Activated naive CD8-positive, alpha-beta T cell treated with anti-CD3 and anti-CD28 coated beads, Interleukin-2, amount 10 ng/mL, durations not matched to agents 7 days and 5 days (primary cell): ENCODE measurements at places on chromosomes 12 and 14.

GRCh38 chr12:61220337-61220736, 1039.9 kb upstream of the USP15 start:
- no peak for DNase-seq

DNA sequence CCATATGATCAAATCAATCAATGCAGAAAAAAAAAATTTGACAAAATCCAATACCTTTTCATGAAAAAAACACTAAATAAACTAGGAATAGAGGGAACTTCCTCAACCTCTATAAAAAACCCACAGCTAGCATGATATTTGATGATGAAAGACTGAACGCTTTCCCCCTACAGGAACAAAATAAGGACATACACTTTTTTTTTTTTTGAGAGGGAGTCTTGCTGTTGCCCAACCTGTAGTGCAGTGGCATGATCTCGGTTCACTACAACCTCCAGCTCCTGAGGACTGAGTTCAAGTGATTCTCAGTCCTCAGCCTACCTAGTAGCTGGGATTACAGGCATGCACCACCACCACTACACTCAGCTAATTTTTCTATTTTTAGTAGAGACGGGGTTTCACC, 17.9 kb upstream of the CAMKK2 start:
- DNase-seq, result no peak

DNA sequence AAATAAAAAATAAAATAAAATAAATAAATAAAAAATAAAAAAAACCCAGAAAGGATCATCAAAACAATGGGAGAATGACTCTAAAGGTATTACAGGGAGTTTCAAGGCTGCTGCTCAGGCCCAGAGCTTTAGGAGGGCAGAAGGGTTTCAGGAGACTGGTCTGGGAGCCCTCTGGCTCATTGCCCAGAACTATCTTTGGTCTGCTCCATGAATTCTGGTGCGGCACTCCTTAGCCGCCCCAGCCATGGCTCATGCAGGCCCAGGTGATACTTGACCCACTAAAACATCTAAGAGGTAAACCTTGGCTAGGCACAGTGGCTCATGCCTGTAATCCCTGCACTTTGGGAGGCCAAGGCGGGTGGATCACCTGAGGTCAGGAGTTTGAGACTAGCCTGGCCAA, 14.7 kb upstream of the TMED10 start:
- no peak for DNase-seq

- no peak for DNase-seq
These were observed 1.1 kb downstream of the C14orf93 start for GRCh38 chr14:23008831-23009230.

DNA sequence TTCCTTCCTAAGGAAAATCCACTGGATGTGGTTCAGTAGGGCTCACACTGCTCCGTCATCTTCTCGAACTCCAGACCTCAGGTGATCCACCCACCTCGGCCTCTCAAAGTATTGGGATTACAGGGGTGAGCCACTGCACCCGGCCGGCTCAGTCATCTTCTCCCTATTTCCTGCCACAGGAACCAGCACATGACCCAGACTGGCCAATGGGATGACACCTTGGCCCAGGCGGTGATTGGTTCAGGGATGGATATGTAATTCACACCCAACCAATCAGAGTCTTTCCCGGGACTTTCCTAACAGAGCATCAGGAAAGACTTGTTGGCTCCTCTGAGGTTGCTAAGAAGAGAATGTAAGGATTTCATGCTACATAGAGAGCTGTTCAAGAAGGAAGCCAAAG, 19.2 kb upstream of the C12orf76 start:
- DNase-seq, result no peak

GRCh38 chr14:87065366-87065765, 927.6 kb downstream of the GALC start:
- DNase-seq, result no peak

- no peak for DNase-seq
These were observed 338.8 kb downstream of the DPF3 start for GRCh38 chr14:72554994-72555608.

DNA sequence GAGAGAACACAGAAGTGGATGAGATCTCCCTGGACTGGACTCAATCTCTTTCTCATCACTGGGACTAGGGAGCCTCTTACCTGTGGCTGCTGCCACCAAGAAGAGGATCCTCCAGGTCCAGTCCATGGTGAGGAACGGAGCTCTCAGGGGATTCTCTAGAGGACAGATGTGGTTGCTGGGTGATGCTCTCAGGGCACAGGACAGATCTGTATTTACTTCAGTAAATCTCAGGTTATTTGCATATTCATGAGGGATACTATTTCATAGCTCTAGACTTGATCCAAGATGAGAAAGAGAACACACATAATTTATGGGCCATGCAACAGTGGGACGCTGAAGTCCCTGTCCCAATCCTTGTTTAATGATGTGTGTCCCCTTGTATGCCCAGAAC, 460.5 kb downstream of the TMEM121 start:
- DNase-seq, result no peak

- no peak for DNase-seq
These were observed 174.6 kb downstream of the RASSF9 start for GRCh38 chr12:85661461-85662206.

DNA sequence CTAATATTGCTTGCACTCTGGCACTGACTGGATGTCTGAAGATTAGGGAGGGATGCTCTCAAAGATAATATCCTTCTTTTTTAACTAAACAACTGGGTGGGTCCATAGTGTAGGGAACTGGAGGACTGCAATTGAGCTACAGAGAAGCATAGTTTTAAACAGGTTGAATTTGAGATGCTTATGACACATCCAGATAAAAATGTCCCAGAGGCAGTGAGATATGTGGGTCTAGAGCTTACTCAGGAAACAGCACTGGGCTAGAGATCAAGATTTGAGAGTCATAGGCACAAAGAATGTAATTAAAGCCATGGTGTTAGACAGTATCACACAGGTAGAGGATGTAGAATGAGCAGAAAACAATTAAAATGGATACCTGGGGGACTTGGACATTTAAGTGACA, 198.4 kb downstream of the NELL2 start:
- DNase-seq, result no peak

- no peak for DNase-seq
These were observed 12.0 kb downstream of the TFCP2 start for GRCh38 chr12:51160814-51161459.

DNA sequence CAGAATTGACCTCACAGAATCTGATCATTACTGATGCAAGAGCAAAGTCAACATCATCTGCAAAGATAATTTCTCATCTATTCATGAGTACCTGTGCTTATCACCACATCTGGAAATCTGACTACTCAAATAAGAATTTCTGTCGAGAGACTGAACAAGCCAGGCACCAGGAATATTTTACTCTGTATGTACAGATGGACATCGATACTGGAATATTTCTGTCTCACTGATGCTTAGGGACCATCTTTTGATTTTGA, 105.2 kb downstream of the BICD1 start:
- DNase-seq, result no peak

GRCh38 chr12:117360222-117360550, 1.2 kb downstream of the NOS1 start:
- DNase-seq, result no peak

- DNase-seq, result no peak
These were observed 315.9 kb downstream of the NRXN3 start for GRCh38 chr14:78486081-78486480.

GRCh38 chr14:95218472-95219193, 61.3 kb upstream of the DICER1 start:
- DNase-seq, result no peak

DNA sequence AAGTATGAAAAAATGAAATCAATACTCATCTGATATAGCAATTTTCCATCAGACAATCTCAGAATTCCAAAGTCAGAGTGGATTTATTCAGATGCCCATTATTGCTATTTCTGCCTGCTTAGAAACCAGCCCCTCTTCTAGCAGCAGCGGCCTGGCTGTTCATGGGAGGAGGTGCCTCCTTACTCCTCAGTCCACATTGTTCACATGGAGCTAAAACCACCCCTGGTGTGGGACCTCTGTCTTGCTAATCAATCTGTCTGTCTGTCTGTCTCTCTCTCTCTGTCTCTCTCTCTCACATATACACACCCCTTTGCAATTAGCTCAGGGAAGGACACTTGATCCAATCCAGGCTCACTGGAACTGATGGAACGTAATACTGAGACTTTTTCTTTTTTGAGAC, 176.1 kb downstream of the APAF1 start:
- DNase-seq, result no peak

DNA sequence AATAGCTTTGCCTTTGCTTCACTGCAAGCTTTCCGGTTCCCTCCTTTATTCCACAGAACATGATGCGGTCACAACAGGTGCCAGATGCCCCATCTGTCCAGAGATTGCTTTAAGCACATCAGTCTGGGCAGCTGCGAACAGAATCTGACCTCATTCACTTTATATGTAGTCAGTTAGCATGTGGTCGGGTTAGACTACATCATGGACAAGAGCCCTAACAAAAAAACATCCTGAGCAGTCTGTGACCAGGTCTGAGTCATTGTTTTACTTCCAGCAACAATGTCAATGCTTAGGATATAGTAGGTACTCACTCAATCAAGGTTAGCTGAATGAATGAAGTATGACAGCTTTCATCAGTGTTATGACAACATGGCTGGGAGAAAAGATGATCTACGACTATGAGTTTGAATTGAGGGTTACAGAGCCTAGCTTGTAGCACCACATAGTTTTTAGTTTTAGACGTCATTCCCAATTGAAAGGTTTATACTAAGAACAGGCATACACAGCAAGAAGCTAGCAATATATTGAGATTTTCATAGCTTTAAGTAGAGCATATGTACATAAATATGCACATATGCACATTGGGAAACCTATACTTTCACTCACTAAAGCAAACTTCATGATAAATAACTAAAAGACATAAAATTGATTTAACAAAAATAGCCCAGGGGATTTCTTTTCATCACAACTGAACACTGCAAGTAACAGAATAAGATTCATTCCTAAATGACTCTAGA, 64.2 kb upstream of the TMCC3 start:
- DNase-seq, result no peak

DNA sequence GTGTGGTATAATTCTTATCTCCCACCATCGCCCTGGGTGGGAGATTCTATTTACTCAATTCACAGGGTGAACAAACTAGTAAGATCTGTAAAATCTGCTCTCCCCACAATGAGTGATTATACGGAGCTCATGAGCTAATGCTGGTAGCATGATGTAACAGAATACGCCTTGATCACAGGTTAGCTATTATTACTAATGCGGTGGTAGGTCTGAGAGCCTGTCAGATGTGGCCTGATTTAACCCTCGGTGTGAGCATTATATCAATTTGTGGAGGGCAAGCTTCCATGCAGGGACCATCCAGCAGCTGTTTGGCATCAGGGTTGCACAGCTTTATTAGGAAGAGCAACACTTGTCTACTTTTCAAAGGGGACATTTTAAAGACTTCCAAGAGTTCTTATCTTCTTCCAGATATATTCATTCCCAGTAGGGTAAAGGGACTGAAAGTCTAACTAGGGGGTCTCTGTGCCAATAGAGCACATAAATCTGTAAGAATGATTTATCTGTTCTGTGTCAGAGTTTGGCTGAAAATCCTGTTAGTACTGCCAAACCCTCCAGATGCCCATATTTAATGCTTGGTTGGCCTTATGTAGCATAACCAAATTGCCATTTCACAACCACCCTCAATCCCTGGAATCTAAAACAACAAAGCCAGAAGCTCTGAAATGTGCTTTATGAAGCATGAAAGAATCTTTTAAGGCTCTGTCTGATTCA, 18.7 kb downstream of the TSHR start:
- DNase-seq, result no peak

DNA sequence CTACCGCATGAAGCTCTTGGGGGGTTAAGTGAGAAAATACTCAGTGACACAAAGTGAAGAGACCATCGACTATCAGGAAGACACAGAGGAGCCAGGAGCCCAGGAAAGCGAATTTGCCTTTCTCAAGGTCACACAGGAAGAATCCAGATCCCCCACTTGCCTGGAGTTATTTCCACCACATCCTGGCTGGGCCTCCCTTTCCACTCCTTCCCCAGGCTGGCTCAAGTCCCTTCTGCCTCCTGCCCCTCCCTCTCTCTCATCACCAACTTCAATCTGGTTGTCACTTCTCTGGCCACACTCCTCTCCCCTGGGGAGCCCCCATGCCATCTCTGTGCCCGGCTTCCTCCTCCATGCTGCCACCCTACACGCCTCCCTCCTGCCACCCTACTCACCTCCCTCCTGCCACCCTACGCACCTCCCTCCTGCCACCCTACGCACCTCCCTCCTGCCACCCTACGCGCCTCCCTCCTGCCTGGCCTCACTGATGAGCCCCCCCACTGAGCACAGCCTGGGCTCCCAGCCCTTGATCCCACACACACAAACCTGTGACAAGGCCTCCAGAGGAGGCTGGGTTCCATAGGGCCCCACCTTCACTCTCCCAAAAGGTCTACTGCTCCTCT, 6.3 kb downstream of the SCNN1A start:
- no peak for DNase-seq

GRCh38 chr12:93960521-93960920, 187.9 kb upstream of the PLXNC1 start:
- DNase-seq, result no peak

- no peak for DNase-seq
These were observed 23.4 kb downstream of the MAP1LC3B2 start for GRCh38 chr12:116582610-116583009.

DNA sequence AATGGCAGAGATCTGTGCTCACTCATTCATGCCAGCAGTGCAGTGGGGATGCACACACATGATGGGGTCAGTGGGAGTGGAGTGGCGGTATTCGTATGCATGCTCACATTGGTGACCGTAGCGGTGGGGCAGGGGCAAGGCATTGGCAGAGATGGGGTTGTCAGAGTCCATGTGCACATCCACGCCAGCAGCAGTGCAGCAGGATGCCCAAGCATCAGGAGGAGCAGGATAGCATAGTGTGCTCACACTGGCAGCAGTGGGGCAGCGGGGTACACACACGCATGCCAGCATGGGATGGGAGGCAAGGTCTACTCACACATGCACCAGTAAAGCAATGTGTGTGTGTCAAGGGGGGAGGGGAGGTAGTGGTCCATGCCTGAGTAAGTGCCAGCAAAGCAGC, 89.4 kb upstream of the GARIN6 start:
- DNase-seq, result no peak

GRCh38 chr12:26614011-26614616, 218.9 kb downstream of the ITPR2 start:
- peak; percentile 41 for DNase-seq

DNA sequence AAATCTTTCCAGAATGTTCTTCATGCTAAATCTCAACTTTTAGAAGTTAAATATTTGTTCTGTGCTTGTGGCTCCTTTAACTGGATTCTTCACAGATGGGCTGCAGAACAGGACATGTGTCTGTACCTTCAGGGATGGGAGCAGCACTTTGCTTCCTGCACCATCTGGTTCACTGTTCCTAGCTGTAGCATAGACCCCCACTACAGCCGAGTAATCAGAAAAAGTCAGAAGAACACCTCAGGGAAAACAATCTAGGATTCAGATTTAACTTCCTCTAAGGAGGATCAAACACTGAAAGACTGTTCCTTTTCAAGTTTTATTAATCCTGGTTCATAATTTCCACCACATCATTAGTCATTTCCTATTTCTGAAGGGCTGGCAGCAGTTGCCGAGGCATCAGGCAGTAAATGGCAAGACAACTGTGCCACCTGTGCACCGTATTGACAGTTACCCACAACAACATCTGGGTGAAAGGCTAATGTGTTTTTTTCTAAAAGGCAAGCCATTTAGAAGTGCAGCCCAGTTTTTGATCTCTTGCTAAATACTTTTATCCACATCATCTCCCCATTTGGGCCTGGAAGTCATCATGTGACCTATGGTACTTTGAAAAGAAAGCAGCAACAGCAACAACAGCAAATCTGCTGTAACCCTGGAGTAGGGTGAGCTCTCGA, 212.8 kb upstream of the BMP4 start:
- DNase-seq, result no peak
